ENCODE measurements at places on chromosomes 1 and 21. TPM values are rescaled to one million over a fixed set of nuclear protein-coding genes. Genes with fewer than 3 reads are reported as not detected.

Gene CRP
- total RNA-seq, result not detected

Gene MYCL
- total RNA-seq, result 1.4 TPM

Gene NUDT4B
- 0.37 TPM for total RNA-seq

Gene POU3F1
- not detected for total RNA-seq

Gene FMO4
- total RNA-seq, result 0.49 TPM

Data from A549 treated with RU486 at 1 μM for 4 hours (cell line).